ENCODE measurements at places on chromosomes 1 and 21.
A peak's percentile ranks its signal among the peaks of the same experiment; 100 is the strongest.

DNA sequence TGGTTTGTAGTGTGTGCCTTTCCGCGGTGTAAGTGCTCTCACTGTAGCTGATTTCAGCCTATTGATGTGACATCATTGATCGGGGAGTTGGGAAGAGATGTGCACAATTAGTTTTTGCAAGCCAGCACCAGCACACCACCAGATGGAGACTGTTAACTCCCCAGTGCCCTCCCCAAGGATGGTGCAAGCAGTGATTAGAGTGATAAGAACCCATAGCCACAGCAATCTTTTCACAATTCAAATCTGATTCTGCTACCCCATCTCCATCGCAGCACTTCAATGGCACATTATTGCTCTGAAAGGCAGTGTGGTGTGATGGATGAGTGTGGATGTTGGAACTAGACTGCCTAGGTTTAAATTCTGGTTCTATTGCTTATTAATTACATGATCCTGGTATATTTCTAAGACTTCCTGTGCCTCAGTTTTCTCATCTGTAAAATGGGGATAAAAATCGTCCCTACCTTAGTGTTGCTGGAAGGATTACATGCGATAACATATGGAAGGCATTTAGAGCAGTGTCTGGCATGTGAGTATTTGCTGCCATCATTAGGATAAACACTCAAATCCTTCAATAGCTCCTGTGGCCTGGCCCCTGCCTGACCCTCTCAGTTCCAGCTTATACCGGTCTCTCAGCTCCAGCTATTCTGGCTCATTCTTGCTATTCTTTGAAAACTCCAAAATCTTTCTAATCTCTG lies 6.7 kb downstream of the CSF3R start:
- peaks cover 4% of the 10 kb centered on the region for H3K27me3 ChIP-seq

GRCh38 chr1:28893403-28894102 lies 20.8 kb upstream of the EPB41 start:
- H3K4me3 ChIP-seq, result no peak overlapping the region
- H3K27ac ChIP-seq, result no peak overlapping the region
- H3K4me1 ChIP-seq, result peaks cover 31% of the 10 kb centered on the region
- H3K27me3 ChIP-seq, result no peaks in the 10 kb centered on the region
- DNase-seq, result no peak

DNA sequence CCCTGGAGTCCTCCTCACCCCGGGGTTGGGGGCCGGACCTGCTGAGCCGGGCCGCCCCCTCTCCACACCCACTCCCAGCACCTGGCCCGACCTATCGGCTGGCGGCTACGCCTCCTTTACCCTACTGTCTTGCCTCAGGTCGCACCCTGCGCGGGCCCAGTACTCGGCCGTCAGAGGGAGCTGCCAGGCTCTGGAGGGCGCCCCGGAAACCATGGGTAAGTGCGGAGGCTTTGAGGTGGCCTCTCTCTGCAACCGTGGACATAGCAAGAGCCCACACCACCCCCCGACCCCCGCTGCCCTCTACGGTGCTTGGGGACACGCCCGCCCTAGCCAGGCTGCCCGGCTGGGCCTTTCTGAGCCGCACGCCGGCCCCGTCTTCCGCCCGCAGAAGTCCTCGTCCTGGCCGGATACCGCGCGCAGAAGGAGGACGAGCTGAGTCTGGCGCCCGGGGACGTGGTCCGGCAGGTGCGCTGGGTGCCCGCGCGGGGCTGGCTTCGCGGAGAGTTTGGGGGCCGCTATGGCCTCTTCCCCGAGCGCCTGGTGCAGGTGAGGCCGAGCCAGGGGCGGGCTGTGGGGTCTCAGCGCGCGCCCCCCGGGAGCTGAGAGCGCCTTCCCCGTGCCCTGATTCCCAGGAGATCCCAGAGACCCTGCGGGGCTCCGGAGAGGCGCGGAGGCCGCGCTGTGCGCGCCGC lies at the start of gene SH3D21:
SH3D21 (plus strand) TSS at position 159 of the 692 bp plus-strand sequence; CDS start at position 212, 53 bp downstream.
- peak; percentile 53 for DNase-seq
- H3K4me1 ChIP-seq, result peaks cover 20% of the 10 kb centered on the region
- peak within 1 kb of the TSS; percentile 67 for H3K4me3 ChIP-seq
- no peaks in the 10 kb centered on the region for H3K27me3 ChIP-seq

GRCh38 chr1:31923901-31924535 lies 14.2 kb downstream of the PTP4A2 start:
- peaks cover 60% of the 10 kb centered on the region for H3K4me1 ChIP-seq
- no peak for DNase-seq
- H3K27ac ChIP-seq, result peak overlapping the region; percentile 59
- no peaks in the 10 kb centered on the region for H3K27me3 ChIP-seq

DNA sequence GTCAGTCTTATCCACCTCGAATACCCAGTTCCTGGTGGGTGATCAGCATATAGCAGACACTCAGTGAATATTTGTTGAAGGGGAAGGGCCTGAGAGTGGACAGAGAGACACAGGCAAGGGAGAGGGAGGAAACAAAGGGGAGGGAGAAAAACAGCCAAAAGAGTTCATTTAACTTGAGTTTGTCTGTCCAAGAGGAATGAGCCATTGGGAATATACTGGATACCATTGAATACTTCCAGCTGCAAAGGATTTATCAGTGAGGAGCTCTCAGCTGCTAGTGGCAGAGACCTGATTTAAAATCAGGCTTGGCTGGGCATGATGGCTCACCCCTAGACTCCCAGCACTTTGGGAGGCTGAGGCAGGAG lies 11.5 kb upstream of the BGLAP start:
- no peak overlapping the region for H3K4me3 ChIP-seq
- DNase-seq, result no peak
- no peaks in the 10 kb centered on the region for H3K4me1 ChIP-seq
- H3K27ac ChIP-seq, result no peak overlapping the region
- no peaks in the 10 kb centered on the region for H3K27me3 ChIP-seq

GRCh38 chr1:184906761-184907160 lies 67.5 kb downstream of the NIBAN1 start:
- no peak overlapping the region for H3K27ac ChIP-seq
- H3K27me3 ChIP-seq, result no peaks in the 10 kb centered on the region
- no peaks in the 10 kb centered on the region for H3K4me1 ChIP-seq
- no peak overlapping the region for H3K4me3 ChIP-seq
- DNase-seq, result no peak

DNA sequence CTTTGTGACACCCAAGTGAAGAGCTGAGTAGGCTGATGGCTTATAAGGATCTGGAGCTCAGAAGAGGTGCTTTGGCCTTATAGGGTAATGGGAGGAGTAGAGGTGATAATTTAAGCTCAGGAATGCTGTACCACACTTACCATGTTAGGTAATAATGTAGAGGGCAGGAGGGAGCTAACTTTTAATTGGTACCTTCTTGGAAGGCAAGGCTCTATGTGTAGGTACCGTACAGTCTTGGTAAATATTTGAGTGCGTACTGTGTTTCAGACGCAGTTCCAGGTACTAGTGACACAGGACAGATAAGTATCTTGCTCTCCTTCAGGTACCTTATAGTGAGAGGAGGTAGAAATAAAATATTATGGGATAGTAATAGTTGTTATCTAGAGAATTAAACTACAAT lies 16.8 kb downstream of the CAMSAP2 start:
- no peaks in the 10 kb centered on the region for H3K27me3 ChIP-seq
- H3K4me1 ChIP-seq, result no peaks in the 10 kb centered on the region
- no peaks in the 10 kb centered on the region for H3K36me3 ChIP-seq
- H3K27ac ChIP-seq, result no peak overlapping the region

- peak; percentile 33 for DNase-seq
- peaks cover 57% of the 10 kb centered on the region for H3K4me1 ChIP-seq
- H3K27me3 ChIP-seq, result peaks cover 27% of the 10 kb centered on the region
- peak within 1 kb of the TSS; percentile 31 for H3K4me3 ChIP-seq
Observed at GRCh38 chr1:213987927-213988506, at the start of gene PROX1. Gene PROX1 (plus strand): TSS chr1:213987973. CDS start chr1:213996536, 8,563 bp downstream.

GRCh38 chr21:14827468-14827867 lies 237.3 kb downstream of the NRIP1 start:
- no peaks in the 10 kb centered on the region for H3K4me1 ChIP-seq
- H3K27ac ChIP-seq, result no peak overlapping the region
- no peaks in the 10 kb centered on the region for H3K36me3 ChIP-seq
- no peak overlapping the region for H3K4me3 ChIP-seq

DNA sequence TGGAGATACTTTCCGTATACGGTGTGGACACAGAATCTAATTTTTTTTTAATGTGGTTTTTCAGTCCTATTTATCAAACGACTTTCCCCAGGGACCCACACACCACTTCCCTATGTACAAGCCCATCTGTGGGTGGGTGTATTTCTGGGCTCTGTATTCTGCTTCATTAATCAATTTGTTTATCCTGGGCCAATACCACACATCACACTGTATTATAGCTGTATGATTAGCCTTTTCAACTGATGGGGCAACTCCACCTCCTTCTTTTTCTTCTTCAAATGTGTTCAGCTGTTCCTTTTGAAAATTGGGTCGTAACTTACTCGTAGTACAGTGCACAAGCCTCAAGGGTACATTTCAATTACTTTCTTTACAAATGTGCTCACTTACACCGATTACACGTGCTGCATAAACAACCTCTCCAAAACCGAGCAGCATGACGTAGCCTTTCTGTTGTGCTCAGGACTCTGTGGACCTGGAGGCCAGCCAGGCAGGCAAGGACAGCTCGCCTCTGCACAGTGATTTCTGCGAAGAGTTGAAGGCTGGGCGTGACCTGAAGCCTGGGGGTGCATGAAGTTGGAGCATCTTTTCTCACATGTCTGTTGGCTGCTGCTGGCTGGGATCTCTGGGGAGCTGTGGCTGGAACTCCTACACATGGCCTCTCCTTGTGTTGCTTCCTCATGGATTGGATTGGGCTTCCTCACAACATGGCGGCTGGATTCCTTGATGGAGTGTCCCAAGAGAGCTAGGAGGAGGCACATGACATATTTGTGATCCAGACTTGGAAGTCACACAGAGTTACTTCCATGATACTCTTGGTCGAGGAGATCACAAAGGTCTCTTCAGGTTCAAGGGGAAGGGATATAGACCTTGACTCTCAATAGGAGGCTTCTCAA lies 126.5 kb downstream of the CRYAA start:
- no peak overlapping the region for H3K27ac ChIP-seq
- no peak for DNase-seq
- H3K4me3 ChIP-seq, result no peak overlapping the region
- no peaks in the 10 kb centered on the region for H3K27me3 ChIP-seq
- no peaks in the 10 kb centered on the region for H3K4me1 ChIP-seq
- H3K36me3 ChIP-seq, result no peaks in the 10 kb centered on the region

- no peaks in the 10 kb centered on the region for H3K4me1 ChIP-seq
- no peak for DNase-seq
- H3K36me3 ChIP-seq, result no peaks in the 10 kb centered on the region
- no peaks in the 10 kb centered on the region for H3K27me3 ChIP-seq
- H3K27ac ChIP-seq, result no peak overlapping the region
- no peak overlapping the region for H3K4me3 ChIP-seq
Observed at GRCh38 chr1:192861860-192862259, 53.0 kb downstream of the RGS2 start.

DNA sequence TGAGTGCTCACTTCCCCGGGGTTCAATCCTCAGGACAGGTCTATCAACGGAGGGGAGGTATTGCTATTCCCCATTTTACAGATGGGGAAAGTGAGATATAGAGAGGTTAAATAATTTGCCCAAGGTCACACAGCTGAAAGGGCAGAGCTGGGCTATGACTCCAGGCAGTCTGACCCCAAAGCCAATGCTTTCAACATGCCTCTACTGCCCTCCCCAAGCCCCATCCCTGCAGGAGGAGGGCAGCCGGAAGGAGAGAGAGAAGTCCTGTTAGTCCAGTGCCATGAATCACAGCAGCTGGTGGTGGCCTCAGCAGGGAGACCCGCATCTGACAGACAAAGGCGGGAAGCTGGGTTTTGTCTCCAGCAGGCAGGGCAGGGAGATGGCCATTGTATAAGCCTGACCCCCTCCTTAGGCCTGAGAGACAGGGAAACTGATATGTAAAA lies 20.0 kb upstream of the CLIC4 start:
- no peak overlapping the region for H3K27ac ChIP-seq
- H3K27me3 ChIP-seq, result no peaks in the 10 kb centered on the region
- H3K4me3 ChIP-seq, result no peak overlapping the region
- H3K4me1 ChIP-seq, result no peaks in the 10 kb centered on the region
- DNase-seq, result no peak
- no peaks in the 10 kb centered on the region for H3K36me3 ChIP-seq

DNA sequence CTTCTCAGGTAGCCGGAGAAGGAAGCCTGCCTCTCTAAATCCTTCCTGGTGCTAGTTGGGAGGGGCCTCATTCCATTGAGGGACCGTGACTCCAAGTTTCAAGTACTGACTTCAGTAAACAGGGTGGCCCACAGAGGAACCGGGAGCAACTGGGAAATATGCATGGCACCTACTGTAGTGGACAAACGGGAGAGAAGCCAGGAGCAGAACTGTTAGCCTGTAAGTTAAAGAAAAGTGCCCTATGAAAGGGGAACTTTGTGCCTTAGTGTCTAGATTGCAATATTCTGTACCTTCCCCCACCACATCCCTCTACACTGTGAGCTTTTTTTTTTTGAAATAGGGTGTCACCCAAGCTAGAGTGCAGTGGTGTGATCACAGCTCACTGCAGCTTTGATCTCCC lies 33.2 kb upstream of the KANK4 start:
- DNase-seq, result no peak
- no peaks in the 10 kb centered on the region for H3K4me1 ChIP-seq
- H3K4me3 ChIP-seq, result no peak overlapping the region

DNA sequence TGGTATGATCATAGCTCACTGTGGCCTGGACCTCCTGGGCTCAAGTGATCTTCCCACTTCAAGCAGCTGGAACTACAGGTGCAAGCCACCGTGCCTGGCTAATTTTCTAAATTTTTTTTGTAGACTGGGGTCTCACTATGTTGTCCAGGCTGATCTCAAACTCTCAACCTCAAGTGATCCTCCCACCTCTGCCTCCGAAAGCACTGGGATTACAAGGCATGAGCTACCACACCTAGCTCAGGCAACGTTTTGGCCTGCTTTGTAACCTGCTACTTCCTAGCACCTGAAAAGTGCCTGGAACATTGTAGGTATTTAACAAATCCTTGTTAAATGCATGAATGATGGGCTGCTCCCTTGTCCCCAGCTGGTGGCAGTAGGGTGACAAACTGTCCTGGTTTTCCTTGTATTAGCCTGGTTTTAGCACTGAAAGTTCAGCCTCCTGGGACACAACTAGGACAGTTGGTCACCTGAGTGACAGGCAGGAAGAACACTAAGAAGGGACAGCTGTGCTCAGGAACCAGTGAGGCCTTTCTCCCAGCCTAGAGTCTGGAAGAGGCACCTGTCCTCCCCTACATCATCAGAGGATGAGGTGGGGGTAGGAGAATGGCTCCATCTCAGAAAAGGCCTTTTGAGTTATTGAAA lies 88.5 kb upstream of the CD34 start:
- H3K4me1 ChIP-seq, result peaks cover 3% of the 10 kb centered on the region
- no peaks in the 10 kb centered on the region for H3K36me3 ChIP-seq
- no peak for DNase-seq
- no peak overlapping the region for H3K4me3 ChIP-seq
- H3K27ac ChIP-seq, result no peak overlapping the region
